Mesenchymal stem cell (in vitro differentiated cells and primary cell): ENCODE measurements at places on chromosomes 6 and 20.
A peak's percentile ranks its signal among the peaks of the same experiment; 100 is the strongest.

DNA sequence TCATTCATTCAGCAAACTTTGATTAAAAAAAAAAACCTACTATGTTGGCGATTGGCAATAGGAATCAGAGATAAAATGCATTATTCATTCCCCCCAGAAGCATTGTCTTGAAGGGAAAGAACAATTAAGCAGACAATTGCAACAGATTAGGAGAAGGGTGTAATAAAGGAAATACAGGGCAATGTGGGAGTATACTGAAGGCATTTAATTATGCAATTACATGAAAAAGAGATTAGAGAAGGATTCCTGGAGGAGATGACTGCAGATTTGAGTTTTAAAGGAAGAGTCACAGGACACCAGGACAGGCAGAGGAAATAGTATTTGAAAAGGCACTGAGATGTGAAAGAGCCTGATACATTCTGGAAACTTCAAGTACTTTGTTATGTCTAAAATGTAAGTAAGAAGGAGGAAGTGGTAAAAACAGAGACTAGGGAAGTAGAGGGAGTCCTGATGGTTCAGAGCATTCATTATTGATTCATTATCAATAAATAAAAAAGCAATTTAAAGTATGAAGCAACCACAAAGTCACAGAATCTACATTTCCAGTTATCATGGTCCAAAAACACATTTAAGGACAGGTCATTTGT lies 43.7 kb downstream of the THEMIS start:
- no peak for DNase-seq

GRCh38 chr20:18055261-18055660 lies 2.5 kb downstream of the OVOL2 start:
- no peak for DNase-seq

- no peak for DNase-seq
These were observed 625.2 kb downstream of the EPM2A start for GRCh38 chr6:145110109-145110508.

DNA sequence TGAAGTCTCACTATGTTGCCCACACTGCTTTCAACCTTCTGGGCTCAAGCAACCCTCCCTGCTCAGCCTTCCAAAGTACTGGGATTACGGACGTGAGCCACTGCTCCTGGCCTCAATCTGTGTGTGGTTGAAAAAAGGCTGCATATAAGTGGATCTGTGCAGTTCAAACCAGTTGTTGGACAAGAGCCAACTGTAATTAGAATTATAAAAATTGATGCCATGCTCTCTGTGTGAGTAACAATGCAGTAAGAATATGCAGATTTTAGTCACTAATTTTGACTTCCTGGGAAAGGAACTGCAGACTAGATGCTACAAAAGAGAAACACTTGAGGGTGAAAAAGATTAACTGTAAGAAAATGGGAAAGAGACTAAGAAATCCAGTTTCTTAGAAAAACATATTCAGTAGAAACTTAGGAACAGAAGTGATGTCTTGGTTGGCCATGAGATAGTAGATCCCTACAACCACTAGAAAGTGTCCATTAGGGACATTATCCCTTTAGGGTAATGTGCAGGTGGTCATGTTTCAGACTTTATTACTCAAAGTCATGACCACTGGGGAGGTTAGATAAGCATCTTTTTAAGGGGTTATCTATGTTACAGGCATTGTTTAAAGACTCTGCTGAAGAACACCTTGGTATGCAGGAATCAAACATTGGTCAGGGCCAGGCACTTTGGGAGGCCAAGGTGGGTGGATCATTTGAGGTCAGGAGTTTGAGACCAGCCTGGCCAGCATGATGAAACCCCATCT lies 26.3 kb downstream of the ITCH start:
- DNase-seq = no peak

DNA sequence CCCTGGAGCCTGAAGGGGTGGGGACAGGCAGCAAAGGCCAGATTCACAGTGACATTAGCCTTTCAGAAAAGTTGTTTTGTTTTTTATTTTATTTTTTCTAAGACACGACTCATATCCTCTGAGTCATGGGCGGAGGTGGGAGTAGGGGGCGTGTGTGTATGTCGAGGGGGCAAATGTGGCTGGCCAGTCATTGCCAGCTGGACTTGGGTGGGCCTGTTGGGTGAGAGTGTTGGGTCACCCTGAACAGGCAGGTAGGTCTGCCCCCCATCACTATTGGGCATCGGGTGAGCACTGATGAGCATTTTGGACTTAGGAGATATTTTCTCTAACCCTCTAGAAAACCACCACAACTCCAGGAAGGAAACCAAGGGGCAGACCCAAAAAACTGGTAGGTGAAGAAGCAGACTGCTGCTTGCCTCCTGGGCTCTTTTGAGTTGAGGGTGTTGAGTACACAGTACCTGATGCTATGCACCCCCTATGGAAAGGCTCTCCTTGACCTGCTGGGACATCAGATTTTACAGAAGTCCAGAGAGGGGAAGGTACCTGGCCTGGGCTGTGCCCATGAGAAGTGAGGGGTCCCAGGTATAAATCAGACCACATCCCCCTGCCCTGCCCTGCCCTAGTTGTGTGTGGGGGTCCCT lies 5.6 kb downstream of the SMIM29 start:
- peak; percentile 68 for DNase-seq

GRCh38 chr6:165562421-165563090 lies 100.5 kb downstream of the PDE10A start:
- no peak for DNase-seq
